ENCODE measurements at places on chromosomes 13 and 19.

- no peak for DNase-seq
These were observed 37.1 kb downstream of the KLF12 start for GRCh38 chr13:74097116-74097515.

DNA sequence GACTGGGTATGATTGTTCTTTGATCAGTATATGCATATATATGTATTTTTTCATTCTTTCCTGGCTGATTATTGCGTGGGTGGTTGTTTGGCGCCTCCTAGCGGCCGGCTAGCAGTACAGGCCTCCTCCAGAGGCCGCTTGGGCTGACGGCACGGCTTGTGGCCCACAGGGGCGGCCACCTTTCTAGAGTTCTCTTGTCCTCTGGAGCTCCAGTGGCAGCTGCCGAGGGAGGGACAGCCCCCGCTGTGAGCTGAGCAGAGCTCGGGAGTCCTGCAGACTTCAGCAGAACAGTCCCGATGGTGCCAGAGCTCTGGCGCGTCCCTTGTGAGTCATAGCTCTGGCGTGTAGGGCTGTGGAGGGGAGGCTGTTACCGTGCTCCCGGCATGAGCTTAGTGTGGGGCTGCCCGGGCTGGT is 22.5 kb upstream of the ZNF429 start:
- DNase-seq: peak; percentile 74

DNA sequence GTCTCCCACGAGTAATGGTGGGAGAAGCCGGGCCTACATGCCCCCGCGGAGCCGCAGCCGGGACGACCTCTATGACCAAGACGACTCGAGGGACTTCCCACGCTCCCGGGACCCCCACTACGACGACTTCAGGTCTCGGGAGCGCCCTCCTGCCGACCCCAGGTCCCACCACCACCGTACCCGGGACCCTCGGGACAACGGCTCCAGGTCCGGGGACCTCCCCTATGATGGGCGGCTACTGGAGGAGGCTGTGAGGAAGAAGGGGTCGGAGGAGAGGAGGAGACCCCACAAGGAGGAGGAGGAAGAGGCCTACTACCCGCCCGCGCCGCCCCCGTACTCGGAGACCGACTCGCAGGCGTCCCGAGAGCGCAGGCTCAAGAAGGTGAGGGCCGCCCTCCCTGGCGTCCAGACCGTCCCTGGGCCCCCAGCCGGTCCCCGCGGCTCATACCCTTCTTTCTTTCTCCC is 1.4 kb upstream of the USF2 start:
- no peak for DNase-seq

GRCh38 chr19:34089566-34089965 is 82.7 kb upstream of the LSM14A start:
- no peak for DNase-seq
